Hypothalamus (tissue), 51 donors: ENCODE measurements at places on chromosomes 2 and 18.

GRCh38 chr2:6392354-6392753, 473.4 kb downstream of the CMPK2 start:
- no peak for DNase-seq

DNA sequence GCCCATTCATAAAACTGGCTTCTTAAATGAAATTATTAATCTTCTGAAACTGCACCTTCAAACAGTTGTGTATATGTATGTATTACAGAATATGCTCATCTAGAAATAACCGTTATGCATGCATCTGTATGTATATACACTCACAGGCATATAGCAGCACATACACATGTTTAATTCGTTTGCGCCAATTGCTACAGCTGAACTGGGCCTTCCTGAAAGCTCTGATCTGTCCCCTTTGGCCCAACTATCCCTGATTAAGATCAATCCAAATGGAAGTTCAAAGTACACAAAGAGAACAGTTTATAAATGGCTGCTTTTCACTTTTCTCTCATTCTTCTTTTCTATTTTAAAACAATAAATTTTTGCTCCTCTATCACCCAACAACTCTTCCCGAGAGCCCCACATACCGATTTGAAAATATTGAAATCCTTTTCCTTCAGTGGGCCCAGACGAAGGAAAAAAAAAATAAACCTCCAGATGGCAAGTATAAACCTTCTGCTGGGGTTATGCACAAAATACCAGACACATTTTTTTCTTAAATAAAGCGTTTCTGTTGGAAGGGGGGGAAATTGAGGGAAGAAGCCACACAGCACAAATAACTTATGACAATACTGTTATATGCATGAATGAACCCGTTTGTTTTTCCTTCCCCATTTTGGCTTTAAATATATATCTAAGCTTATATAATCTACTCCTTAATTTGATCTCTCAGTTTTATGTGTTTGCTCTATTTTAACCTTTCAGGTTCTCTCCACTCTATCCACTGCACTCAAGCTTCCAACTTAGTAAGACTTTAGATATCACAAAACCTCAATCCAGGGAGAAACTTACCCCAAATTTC, 267.3 kb downstream of the TCF4 start:
- no peak for DNase-seq

GRCh38 chr2:37654932-37655841, 16.3 kb downstream of the CDC42EP3 start:
- no peak for DNase-seq

DNA sequence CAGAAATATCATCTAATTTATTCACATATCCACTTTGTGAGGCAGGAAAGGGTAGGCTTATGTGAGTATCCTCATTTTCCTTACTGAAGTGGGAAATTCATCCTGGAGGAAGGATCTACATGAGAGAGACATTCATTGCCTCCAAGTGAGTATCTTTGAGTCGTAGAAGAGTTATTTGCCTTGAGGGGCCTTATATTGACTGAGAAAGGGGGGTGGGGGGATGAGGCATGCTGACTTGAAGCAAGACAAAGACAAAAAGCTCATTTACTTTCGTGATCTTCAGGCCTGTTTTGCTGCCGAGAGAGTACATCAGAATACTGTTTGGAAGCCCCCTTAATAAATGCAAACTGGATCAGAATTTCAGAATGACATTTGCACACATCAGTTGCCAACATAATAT, 17.6 kb upstream of the NEDD4L start:
- no peak for DNase-seq

DNA sequence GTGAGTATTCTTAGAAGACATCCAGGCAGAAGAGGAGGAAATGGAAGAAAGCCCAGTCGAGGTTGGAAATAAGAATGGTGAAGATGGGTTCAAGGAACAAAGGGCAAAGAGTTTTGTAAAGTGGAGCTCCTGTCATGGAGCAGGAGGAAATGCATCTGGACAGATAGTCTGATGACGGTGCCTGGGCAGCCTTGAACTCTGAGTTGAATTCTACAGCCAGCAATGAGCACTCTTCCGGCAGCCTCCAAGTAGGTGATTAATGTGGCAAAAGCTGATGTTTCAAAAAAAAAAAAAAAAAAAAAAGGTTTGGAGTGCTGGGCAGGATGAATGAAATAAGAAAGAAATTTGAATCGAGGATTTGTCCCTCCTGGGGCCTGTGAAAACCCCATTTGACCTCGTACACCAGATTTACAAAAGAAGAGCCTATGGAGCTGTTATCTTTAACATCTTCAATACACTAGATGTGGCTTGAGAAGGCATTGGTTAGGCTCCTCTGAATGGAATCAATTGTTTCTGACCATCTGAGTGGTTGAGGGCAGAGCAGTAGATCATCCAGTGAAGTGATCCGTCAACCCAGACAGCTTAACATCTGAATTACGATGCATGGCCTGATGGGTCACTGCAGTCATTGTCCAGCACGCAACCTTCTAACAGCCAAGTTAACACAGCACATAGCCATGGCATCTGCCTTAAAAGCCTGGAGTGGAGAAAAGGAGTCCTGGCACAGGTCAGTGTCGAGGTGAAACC, 449.7 kb downstream of the TXNL1 start:
- DNase-seq = no peak

DNA sequence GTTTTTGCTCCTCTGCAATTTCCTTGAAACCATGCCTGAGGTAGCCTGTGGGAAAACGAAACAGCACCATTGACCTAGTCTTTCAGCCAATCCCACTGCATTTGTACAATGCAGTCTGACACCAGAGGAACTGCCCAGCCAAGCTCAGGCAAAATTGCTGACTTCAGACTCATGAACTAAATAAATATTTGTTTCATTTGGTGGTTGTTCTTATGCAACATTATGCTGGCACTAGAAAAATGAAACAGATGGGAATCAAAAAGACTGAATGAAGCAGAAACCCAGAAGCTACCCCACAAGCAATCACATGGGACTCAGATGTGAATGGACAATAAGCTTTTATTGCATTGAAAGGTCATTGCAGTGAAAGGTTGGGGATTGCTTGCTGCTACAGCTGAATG, 1.7 kb downstream of the NAT8 start:
- no peak for DNase-seq

DNA sequence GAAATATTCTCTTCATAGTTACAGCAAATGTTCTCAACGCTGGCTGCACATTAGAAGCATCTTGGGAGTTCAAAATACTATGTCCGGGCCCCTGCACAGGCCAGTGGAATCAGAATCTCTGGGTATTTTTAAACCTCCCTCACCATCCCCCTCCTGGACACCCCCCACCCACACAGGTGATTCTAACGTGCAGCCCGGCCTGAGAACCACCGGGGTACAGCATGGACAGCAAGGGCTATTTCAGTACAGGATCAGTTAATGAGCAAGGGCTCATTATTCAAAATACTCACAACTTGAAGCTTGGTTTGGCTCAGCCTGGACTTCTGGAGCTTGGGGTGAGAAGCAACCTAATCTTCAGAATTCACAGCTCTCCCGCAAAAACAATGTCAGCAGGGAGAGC, 31.4 kb downstream of the INO80C start:
- no peak for DNase-seq

- no peak for DNase-seq
These were observed 9.3 kb upstream of the PTMA start for GRCh38 chr2:231699006-231699405.

DNA sequence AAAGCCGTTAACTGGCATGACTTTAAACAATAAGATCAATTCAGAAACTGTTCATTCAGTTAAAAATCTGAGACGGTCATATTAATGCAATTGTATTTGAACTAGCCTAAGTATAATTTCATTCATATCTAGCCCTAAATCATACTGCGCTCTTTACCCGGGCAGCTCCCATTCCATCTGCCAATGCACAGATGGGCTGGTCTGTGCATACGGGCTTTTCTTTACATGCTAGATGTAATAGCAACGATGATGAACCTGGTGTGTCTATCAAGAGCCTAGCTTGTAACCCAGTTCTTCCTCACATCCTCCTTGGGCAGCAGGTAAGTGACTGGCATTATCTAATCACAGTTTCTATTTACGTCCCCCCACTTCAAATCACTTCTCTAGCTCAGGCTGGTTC, 631.5 kb upstream of the KLHL29 start:
- DNase-seq = no peak

DNA sequence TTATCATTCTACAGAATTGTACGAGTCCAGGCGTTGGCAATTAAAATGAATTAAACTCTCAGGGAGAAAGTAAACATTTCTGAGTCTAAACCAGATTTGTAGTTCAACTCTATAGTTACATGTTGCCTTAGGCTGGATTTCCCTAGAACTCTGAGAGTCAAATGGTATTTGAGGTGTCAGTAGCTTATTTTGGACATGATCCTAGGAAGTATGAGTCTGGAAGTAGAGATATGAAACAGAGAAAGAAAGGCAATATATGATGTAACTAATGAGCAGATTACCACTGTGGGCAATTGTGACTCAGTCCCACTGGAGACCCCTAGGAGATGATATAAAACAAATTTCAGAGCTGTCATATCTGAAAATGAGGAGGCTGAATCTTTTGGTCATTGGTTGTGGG, 199.1 kb upstream of the UBE2E3 start:
- DNase-seq = no peak

DNA sequence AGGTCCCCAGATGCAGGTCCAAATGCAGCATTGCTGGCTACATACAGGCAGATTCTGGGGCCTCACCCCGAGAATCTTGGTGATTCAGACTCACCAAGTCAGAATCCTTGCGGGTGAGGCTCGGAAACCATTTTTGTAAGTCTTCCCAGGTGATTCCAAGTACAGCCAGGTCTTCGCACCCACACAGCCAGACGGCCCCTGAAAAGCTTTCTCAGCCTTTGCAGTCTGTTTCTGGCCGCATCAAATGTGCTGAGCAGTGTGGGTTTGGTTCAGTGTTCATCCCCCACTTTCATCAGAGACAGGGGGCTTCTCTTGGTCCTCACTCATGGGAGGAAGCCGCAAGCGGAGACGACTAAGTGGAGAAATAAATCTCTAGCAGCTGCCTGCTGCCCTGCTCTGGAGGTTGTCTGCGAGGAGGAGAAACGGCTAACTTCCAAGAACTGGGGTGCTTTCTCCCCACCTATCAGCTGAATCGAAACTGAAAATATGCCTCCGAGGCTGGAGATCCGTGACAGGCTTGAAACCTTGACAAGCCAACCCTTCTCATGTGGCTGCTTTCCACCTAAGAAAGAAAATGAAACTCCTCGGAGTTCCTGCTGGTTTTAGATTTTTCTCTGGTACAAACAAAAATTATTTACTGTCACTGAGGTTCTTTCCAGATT, 8.9 kb upstream of the TMEM185B start:
- no peak for DNase-seq

- no peak for DNase-seq
These were observed 84.0 kb upstream of the BOD1L2 start for GRCh38 chr18:57062844-57063243.

DNA sequence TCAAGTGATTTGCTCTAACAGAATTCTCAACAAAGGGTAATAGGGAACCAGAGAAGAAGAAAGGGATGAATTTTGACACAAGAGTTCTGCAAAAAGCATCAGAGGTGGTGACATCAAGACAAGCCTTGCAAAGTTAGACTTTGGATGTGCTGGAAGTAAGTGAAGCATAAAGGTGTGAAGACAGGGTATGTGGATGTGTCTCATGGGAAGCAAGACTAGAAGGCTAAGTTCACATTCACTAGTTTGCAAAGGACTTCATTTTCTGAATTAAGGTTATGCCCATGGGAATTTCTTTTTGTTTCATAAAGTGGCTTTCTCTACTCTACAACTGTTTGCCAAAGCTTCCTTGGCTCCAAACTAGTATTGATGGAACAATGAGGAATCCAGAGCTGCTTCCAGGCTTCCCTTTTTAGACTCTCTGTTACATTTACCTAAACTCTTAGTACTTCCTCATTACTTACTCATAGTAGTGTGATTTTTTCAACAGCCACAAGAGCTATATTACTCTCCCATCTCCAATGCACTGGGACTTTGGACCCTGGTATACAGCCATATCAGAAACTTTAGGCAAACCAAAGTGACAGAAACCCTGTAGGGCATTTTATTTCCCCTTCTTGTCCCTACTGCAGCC, 21.1 kb upstream of the IHH start:
- no peak for DNase-seq

DNA sequence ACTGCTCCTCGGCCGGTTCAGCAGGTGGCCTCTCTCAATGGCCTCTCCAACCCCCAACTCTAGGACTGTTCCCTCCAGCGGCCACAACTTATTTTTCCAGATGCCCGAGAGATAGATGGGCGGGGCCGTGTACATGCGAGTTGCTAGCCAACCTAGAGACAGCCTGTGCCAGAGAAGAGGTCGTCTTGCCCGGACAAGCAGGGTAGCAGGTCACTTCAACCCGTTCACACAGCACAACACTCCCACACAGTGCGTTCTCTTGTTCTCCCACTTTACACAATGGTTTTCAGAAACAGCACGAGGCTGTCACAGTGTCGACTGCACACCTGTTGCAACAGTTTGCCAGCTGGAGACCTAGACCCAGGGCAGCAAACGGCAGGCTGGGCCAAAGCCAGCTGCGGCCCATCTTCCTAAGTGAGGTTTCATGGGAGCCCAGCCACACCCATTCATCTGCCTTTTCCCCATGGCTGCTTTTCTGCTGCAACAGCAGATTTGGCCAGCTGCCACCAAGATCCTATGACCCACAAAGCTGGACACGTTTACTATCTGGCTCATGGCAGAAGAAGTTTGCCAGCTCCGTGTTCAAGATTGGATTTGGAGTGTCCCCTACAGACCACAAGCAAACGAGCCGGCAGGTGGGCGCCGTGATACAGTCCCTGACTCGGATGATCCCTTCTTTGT, 7.3 kb upstream of the PRLH start:
- no peak for DNase-seq

DNA sequence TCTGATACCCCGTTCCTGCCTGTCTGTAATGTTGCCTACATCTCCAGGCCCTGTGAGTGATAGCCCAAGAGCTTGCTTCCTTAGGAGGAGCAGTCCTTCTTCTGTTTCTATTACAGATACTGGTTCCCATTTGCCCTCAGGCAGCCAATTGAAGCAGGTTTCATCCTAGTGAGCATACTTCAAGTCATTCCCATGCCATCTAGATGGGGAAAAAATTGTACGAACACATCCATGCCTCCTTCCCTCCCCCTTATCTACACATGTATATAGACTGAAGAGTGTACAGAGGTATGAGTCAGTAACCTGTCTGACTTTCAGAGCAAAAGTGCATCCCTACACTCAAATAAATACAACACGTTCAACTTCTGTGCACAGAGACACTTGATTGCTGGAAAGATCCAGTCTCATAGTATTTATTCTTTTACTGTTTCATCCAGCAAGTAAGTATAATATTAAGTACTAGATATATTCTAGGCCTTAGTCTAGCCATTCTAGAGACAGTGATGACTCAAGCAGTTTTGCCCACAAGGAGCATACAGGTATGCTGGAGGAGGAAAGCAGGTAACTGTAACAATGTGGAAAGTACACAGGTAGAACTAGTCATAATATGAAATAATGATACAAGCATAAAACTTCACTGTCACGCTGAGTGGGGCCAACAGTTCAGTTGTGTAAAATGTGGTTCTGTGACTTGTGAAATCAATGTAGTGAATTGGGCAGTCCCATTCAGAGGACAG, 153.4 kb downstream of the MGAT5 start:
- DNase-seq = no peak

- no peak for DNase-seq
These were observed 50.0 kb downstream of the KCNE4 start for GRCh38 chr2:223102040-223102400.

DNA sequence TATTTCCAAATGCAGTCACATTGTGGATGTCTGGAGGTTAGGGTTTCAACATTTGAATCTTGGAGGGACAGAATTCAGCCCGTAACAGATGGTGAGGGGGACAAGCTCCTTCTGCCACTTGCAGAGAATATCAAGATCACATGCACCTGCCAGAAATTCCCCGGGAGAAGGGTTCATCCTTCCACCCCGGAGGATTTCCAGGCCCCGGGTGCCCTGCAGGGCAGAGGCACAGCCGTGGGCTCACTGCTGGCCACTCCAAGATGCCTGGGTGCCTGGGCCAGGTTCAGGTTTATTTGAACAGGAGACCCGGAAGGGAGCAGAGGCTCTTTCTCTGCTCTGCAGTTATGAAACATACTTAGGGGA, 38.2 kb upstream of the MGAT4A start:
- no peak for DNase-seq
